ENCODE measurements at places on chromosomes 1 and 21.

DNA sequence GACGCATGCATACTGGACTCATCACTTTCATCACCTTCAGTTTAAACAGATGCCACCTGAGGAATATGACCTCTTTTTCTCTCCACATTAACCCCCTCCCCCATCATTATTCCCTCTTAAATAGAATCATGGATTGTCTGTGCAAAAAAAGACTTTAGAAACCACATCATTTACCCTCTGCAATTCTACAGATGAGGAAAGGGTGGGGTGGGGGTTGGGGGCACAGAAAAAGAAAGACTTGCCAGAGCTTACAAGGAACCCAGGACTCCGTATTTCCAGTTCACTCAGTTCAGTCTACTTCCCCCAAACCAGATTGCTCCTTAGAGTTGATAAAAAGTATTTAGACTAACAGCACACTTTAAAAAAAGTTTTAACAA, 26.2 kb upstream of the NFIA start:
- no peak for DNase-seq

- DNase-seq, result no peak
Measured at GRCh38 chr1:48743480-48743879, 33.2 kb downstream of the BEND5 start.

DNA sequence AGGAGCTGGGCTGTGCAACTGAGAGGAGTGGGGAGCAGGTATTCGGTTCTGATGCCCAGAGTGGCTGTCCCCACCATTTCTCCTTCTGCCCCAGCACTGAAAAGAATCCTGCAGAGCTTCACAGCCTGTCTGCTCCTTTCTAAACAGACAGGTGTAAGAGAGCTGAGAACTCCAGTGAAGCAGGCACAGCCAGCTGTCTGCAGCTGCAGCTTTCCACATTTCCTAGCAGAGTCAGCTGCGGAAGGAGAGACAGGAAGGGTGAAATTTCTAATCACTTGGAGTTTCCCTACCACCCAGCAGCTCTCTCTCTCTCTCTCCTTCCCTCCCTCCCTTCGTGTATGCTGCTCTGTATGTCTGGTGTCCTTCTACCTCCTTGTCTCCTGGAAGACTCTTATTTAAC, 40.5 kb upstream of the GJB5 start:
- no peak for DNase-seq

GRCh38 chr1:225880222-225880588, 2.0 kb downstream of the TMEM63A start:
- no peak for DNase-seq

DNA sequence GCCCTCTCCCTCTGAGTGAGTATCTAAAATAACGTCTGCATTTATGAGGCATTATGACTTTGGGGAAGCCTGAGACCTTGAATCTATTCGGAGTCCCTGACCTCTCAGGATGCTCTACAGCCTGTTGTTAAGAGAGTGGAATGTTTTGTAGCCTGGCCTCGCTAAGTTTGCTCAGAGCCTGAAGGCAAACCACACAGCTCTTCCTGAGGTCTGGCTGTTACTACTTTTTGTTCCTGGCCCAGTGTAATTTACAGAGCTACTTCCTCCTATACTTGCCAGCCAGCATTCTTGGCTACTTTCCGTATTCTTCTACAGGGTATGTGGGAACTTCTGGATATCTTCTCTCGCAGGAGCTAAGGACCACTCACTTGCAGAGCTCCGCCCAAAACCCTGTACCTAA, 3.6 kb upstream of the ZMYM4 start:
- DNase-seq, result no peak

- DNase-seq, result no peak
Measured at GRCh38 chr1:246775531-246776385, 51.5 kb downstream of the SCCPDH start.

DNA sequence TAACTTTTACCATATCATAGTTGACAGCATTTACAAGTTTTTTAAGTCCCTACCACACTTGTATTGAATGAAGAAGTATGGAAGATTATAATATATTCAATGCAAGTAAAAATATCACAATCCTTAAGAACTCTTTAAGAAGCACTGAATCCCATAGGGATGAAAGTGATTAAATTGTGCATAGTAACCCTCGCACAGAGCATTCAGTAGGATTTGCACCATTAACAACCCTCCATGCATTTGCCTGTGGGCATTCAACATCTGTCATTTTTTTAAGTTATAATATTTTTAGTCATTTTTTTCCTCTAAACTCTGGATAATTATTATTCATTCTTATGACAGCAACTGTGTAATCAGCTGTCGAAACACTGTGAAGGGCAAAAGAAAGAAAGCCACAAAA, 10.1 kb downstream of the SELE start:
- no peak for DNase-seq
